Activated CD8-positive, alpha-beta T cell treated with anti-CD3 and anti-CD28 coated beads, Interleukin-2, amount 10 ng/mL, durations not matched to agents 7 days and 5 days (primary cell): ENCODE measurements at places on chromosomes 5 and 9.

- no peaks in the 10 kb centered on the region for H3K27me3 ChIP-seq
- H3K4me1 ChIP-seq, result peaks cover 11% of the 10 kb centered on the region
- no peaks in the 10 kb centered on the region for H3K36me3 ChIP-seq
- H3K27ac ChIP-seq, result no peak overlapping the region
- H3K4me3 ChIP-seq, result no peak overlapping the region
Measured at GRCh38 chr9:133561976-133562554, 27.6 kb downstream of the ADAMTSL2 start.

- H3K4me3 ChIP-seq, result peak overlapping the region; percentile 61
- H3K27me3 ChIP-seq, result peaks cover 3% of the 10 kb centered on the region
- peaks cover 76% of the 10 kb centered on the region for H3K4me1 ChIP-seq
- peaks cover 39% of the 10 kb centered on the region for H3K36me3 ChIP-seq
- H3K27ac ChIP-seq, result peak overlapping the region; percentile 99
- peak; percentile 48 for DNase-seq
Measured at GRCh38 chr5:148848393-148849031, 22.1 kb downstream of the ADRB2 start.

DNA sequence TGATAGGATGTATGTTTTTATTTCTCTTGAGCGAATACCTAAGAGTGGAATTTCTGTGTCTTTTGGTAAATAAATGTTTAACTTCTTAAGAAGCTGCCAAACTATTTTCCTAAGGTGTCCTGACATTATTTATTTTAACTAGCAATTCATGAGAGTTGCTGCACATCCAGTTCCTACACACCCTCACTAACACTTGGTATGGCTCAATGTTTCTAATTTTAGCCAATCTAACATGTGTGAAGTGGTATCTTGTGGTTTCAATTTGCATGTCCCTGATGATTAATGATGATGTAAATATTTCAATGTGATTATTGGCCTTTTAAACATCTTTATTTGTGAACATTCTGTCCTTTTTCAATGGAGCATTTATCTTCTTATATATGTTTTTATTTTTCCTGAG lies 2095.5 kb upstream of the C9orf72 start:
- no peak for DNase-seq
- H3K27me3 ChIP-seq, result no peaks in the 10 kb centered on the region
- no peaks in the 10 kb centered on the region for H3K36me3 ChIP-seq
- no peak overlapping the region for H3K4me3 ChIP-seq

DNA sequence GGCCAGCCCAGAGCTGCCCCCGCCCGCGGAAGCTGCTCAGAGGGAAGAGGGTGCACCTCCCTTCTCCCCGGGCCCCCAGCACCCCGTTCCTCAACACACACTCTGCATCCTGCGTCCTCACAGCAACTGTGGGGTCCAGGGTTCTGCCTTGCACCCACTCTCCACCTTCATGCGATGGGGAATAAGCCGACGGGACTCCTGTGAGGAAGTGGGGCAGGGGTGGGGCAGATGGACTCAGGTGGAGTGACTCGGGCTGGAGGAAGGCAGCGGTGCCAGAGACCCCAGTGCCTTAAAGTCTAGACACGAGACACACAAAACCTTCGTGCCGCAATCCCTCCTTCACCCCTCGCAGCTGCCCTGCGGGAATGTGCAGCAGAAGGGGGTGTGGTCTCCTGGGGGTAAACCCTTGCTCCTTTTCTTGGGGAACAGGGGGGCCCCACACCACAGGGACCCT lies 8.6 kb downstream of the BRD3 start:
- no peak for DNase-seq
- H3K27ac ChIP-seq, result no peak overlapping the region
- no peaks in the 10 kb centered on the region for H3K36me3 ChIP-seq
- peaks cover 18% of the 10 kb centered on the region for H3K4me1 ChIP-seq
- no peaks in the 10 kb centered on the region for H3K27me3 ChIP-seq

DNA sequence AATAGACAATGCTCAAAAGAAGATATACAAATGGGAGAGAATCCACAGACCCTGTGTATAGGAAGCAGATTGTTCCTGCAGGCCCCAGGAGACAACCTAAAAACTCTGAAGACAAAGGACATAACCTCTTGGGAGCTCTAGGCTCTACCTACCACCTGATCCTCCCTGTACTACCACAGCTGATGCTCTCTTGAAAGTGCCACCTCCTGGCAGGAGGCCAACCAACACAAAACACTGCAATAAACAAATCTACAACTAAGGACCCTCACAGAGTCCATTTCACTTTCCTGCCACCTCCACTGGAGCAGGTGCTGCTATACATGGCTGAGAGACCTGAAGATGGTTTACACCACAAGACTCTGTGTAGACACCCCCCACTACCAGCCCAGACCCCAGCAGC lies 49.0 kb downstream of the STARD4 start:
- H3K4me3 ChIP-seq, result no peak overlapping the region
- H3K36me3 ChIP-seq, result peaks cover 54% of the 10 kb centered on the region
- no peaks in the 10 kb centered on the region for H3K4me1 ChIP-seq
- H3K27ac ChIP-seq, result no peak overlapping the region
